ENCODE measurements at places on chromosomes 1 and 21. TPM values are rescaled to one million over a fixed set of nuclear protein-coding genes. Genes with fewer than 3 reads are reported as not detected.

GRCh38 chr21:28345934-28346333, 646.7 kb downstream of the LTN1 start:
- no peak for DNase-seq

GRCh38 chr1:227317011-227317451, 1.3 kb downstream of the CDC42BPA start:
- DNase-seq: peak; percentile 57

DNA sequence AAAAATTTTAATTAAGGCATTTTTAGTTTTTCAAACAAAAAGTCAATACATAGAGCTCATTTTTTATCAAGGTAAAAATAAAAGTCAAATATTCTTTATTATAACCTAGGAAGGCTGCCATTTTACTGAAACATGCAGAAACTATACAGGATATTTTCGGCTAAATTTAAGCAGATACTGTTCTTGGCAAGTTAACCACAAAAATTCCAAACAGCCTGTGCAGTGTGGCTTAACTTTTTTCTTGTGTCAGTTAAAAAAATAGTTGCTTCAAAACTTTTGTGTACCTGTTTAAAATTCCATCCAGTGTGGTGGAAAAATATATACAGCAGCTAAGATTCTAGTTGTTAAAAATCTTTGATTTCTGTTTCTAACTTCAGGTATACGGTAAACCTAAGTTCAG, 135.0 kb downstream of the ATP5PO start:
- peak; percentile 47 for DNase-seq

DNA sequence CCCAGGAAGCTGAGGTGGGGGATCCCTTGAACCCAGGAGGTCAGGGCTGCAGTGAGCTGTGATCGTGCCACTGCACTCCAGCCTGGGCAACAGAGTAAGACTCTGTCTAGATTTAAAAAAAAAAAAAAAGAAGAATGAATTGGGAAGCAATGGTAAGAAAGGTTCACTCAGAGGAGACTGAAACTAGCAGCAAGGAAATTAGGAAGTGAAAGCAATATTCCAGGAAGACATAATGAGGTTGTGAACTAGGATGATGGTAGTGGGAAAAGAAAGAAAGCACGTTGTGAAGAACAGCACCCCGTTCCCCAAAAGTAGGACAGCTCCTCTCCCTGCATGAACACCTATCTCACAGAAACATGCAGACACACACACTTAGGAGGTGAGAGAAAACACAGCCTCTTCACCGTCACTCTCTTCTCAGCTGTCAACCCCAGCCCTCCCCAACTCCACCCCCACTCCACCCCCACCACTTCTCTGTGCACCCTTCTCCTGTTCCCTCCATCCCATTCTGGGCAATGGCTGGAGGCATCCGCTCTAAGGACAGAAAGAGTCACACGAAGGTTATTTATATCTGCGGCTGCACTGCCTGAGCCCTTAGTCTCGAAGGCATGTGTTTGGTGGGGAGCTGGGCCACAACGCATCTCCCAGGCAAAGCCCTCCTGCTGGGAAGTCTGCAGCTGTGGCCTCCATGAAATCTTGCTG, 101.8 kb upstream of the LPGAT1 start:
- DNase-seq: no peak

LRRC7 gene
- total RNA-seq: 0.29 TPM

ARHGEF10L gene
- 12.8 TPM for total RNA-seq

All from SJSA1 (cell line).